ENCODE measurements at places on chromosomes 12 and 14.

- no peak for DNase-seq
Measured at GRCh38 chr12:18171571-18171970, 81.6 kb upstream of the RERGL start.

GRCh38 chr12:113237748-113238147 lies 16.5 kb downstream of the TPCN1 start:
- DNase-seq = no peak

GRCh38 chr12:114679942-114680341 lies 4.0 kb downstream of the TBX3 start:
- DNase-seq = no peak

- DNase-seq = no peak
Measured at GRCh38 chr12:72338437-72338836, 66.3 kb downstream of the TRHDE start.

DNA sequence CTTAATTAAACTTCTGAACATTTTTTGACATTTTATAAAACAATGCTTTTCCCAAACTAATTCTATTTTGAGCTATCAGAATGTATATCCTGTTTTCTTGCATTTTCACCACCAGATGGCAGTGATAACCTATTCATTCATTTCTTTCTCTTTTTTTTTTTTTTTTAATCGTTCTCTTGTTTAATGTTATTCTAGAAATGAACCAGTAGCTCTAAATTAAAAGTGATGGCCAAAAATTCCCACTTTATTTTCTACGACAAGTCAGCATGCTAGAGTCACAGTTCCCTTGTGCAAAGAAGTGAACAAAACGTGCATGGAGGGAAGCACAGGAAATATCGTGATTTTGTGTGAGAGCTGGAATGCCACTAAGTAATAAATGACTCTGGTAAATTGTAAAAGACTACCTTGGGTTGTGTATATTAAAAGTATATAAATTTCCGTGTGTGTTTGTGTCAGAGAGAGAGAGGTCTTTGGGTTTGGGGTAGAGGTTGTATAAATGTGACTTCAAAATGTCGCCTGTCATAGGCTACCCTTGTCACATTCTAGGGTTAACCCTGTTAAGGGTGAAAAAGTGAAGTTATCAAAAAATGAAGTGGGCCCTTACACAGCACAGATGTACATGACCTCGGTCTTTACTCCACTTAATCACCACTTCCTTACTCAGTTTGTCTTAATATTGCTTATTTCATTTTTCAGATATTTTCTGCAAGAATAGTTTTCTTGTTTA lies 40.4 kb upstream of the LDHB start:
- peak; percentile 23 for DNase-seq

DNA sequence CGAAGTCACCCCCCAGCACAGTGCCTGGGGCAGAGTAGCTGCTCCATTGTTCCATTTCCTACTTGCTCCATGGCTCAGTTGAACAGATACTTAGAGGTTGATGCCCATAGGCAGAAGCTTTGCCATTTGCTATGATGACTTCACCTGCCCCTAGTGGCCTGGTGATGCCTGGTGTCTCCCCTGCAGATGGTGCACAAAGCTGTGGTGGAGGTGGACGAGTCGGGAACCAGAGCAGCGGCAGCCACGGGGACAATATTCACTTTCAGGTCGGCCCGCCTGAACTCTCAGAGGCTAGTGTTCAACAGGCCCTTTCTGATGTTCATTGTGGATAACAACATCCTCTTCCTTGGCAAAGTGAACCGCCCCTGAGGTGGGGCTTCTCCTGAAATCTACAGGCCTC lies 10.6 kb downstream of the SERPINA5 start:
- DNase-seq = no peak

- no peak for DNase-seq
Measured at GRCh38 chr14:53865711-53866110, 90.9 kb downstream of the BMP4 start.

DNA sequence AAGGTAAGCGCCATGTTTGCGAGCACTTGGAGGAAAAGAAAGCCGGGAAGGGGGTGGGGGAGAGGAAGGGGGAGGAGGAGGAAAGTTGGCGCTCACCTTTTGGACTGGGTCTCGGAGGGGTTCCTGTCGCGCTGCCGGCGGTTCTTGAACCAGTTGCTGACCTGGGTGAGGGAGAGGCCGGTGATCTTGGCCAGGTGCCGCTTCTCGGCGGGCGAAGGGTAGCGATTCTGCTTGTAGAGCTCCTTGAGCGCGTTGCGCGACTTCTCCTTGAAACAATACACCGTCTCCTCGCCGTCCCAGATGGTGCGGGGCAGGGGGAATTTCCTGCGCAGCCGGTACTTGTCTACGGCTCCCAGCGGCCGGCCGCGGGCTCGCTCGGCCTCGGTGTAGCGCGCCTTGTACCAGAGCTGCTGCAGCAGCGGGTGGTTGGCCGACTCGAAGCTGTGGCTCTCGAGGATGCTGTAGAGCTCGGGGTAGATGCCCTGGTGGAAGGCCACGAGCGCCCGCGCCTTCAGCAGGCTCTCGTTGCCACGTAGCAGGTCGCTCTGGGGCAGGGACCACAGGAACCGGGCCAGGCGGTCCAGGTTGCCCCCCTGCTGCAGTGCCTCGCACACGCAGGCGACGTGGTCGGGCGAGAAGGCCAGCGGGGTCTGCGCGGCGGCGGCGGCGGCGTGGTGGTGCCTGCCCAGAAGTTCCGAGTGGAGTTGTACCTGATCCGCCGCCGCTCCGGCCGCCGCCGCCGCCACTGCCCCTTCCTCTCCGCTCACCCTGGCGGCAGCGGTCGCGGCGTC lies 840 bp downstream of the SIX4 start:
- peak; percentile 59 for DNase-seq

GRCh38 chr12:105590571-105590970 lies 260.1 kb downstream of the C12orf75 start:
- DNase-seq = no peak

DNA sequence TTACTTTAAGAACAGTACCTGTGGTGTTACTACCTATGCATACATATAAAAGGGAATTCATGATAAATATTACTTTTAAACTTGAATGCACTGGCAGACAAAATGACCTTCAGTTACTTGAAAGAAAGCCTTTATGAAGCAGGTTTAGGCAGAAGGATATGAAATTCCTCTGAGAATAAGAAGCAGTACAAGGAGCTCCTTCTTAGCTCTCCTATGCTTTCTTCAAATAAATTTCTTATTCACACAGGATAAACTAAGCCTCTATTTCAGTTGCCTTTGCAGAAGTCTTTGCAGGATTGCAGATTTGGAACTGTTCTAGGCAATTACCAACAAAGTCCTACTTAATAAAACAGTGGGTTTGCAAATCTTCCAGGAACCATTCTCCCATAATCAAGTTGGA lies 1.0 kb downstream of the EPYC start:
- DNase-seq = no peak

DNA sequence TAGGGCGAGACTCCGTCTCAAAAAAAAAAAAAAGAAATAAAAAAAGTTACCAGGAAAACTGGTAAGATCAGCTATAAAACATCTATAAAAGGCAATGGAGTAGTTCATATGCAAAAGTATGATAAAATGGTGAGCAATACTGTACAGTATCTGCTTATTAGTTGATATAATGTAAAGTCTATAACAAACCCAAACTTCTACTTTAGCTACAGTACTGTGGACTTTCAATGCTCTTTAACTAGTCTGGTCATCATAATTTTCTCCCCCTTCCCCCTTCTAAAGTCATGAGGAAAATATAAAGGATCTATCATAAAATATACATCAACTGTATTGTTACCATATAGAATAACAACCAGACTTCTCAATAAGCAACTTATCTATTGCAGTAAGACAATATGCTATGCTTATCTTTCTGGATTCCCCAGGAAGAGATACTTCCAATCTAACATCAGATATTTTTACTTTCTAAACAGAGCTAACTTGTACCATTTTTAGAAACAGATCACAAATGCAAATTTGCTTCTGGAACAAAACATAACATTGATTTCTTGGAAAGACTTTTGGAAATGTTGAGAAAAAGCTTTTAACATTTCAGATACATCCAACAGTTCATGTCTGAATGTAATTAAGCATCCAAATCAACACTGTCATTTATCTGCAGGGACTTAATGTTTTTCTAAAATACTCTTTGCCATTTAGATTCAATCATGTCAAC lies 43.8 kb downstream of the MDM2 start:
- no peak for DNase-seq

- DNase-seq = peak; percentile 24
Measured at GRCh38 chr14:82075566-82075965, 541.9 kb upstream of the SEL1L start.

DNA sequence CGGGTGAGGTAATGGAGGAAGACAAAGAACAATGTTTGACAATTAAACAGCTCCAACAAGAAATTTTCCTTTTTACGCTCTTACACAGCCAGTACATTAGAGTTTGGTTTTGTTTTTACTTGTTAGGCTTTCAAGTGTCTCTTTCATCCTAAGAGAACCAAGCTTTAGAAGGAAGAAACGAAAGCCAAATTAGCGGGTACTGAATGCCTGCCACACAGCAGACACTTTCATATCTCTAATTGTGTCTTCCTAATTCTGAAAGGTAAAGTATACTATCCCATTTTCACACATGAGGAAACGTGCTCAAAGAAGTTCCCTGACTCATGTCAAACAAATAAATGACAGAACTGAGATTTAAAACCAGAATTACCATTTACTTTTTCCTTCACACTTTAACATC lies 65.0 kb downstream of the CDK17 start:
- DNase-seq = no peak

DNA sequence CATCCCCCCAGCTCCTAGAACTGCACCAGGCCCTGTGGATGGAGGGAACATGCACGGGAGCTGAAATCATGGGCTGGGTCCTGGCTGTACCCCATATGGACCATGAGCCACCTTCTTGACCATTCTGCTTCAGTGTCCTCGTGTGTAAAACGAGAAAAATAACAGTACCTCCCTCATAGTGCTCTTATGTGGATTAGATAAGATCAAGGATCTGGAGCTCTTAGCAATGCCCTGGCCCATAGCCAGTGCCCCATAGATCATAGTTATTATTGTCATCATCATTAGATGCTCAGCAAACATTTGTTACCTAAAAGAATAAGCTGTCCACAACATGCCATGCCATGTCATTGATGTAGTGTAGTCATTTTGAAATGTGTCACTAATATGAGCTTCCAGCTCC lies 71.3 kb downstream of the SYNE3 start:
- no peak for DNase-seq

- no peak for DNase-seq
Measured at GRCh38 chr14:70893062-70893845, 14.0 kb upstream of the PCNX1 start.

GRCh38 chr12:27280412-27280811 lies 36.3 kb downstream of the STK38L start:
- DNase-seq = no peak

- DNase-seq = peak; percentile 21
Measured at GRCh38 chr12:132143336-132144071, 615 bp downstream of the DDX51 start.

DNA sequence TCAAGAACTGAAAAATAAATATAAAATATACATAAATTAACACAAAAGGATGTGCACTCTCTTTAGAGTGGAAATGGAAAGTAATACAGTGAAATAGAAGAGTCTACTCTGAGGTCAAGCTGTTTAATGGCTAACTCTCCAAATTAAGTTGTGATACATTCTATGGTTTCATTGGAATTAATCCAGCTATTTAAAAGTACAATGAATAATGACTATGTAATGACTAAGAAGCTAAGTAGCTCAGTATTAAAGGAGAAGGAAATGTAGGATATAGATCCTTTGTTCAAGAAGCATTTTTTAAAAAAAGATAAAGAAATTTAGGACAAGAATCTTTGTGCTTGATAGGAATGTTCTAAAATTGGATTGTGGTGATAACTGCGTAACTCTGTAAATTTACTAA lies 85.3 kb downstream of the LRP6 start:
- DNase-seq = no peak

DNA sequence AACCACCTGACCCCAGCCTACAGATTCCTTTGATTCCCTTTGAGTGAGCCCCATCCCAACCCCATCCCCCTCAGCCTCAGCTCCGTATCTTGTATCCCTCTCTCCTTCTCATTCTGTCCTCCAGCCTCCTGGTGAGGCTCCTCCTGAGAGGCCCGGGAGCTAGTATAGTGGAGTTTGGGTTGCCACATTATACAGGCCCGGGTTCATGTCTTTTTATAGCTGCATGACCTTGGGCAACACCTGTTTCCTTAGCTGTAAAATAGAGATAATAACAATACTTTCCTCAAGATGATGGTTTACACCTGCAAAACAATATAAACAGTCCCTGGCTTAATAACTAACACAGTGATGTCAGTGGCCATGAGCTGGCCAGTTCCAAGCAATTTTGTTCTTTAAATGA lies 89.8 kb downstream of the STAB2 start:
- DNase-seq = no peak

DNA sequence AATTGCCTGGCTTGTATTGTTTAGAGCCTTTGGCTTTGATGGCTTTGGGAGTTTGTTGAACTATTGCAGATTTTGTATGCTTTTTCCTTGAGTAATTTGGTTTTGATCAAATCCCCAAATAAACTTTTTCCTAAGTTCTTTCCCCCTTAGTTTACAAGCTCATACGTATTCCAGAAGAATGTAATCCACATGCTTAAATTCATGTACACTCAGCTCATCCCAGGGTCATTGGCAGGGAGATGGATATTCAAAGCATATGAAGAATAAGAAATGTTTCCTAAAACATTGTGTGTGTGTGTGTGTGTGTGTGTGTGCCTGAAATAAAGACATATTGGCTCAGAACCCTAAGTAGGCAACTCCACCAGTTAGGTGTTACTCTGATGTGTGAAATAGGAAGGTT lies 89.4 kb downstream of the TMEM30B start:
- DNase-seq = no peak

- no peak for DNase-seq
Measured at GRCh38 chr12:119341988-119342387, 7.5 kb downstream of the CCDC60 start.

DNA sequence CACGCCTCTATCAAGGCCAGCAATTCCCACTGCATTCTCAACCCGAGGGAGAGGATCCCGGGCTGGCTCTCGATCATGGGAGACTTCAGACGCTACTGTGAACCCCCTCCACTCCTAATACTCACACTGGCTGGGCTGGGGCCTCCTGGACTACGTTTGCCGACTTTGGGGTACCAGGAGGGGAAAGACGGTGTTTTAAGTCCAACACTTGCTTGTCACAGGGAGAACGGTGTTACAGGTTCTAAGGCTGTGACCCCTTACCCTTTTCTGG lies 463 bp downstream of the NACA start:
- no peak for DNase-seq

DNA sequence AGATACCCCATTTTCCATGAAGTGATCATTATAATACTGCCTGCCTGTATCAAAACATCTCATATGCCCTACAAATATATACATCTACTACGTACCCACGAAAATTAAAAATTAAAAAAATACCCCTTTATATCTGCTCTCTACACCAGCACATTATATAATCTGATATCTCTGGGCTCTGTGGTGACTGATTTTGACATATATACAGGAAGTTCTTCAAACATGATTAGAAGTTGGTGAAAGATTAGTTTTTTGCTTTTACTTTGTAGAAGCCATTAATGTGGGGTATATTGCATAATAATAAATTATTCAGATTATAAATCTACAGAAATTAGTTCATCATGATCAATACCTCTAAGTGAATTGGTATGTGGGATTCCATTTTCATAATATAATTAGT lies 126.7 kb upstream of the MDM1 start:
- no peak for DNase-seq

GRCh38 chr14:64945431-64946178 lies 3.1 kb upstream of the GPX2 start:
- DNase-seq = no peak

- peak; percentile 62 for DNase-seq
Measured at GRCh38 chr12:40225984-40226602, 1.3 kb downstream of the LRRK2 start.

- no peak for DNase-seq
Measured at GRCh38 chr12:94597268-94597667, 53.1 kb downstream of the TMCC3 start.

All from suppressor macrophage treated with lipopolysaccharide for 1 hour (primary cell).